ENCODE measurements at places on chromosomes 3 and 15. TPM values are rescaled to one million over a fixed set of nuclear protein-coding genes. Genes with fewer than 3 reads are reported as not detected.

LOXL1 gene
- 503 TPM for total RNA-seq

NEO1 gene
- 1.1 TPM for total RNA-seq

SLC51B gene
- not detected for total RNA-seq

FANCI gene
- 67.1 TPM for total RNA-seq

LIPH gene
- not detected for total RNA-seq

SAXO2 gene
- not detected for total RNA-seq

POC1A gene
- 19.1 TPM for total RNA-seq

Measured in LHCN-M2 (cell line).